ENCODE measurements at places on chromosomes 16 and 17.
A peak's percentile ranks its signal among the peaks of the same experiment; 100 is the strongest.

GRCh38 chr17:59284317-59284716, 47.1 kb upstream of the YPEL2 start:
- DNase-seq, result no peak

GRCh38 chr16:88487920-88488851, 35.1 kb downstream of the ZFPM1 start:
- no peak for DNase-seq

DNA sequence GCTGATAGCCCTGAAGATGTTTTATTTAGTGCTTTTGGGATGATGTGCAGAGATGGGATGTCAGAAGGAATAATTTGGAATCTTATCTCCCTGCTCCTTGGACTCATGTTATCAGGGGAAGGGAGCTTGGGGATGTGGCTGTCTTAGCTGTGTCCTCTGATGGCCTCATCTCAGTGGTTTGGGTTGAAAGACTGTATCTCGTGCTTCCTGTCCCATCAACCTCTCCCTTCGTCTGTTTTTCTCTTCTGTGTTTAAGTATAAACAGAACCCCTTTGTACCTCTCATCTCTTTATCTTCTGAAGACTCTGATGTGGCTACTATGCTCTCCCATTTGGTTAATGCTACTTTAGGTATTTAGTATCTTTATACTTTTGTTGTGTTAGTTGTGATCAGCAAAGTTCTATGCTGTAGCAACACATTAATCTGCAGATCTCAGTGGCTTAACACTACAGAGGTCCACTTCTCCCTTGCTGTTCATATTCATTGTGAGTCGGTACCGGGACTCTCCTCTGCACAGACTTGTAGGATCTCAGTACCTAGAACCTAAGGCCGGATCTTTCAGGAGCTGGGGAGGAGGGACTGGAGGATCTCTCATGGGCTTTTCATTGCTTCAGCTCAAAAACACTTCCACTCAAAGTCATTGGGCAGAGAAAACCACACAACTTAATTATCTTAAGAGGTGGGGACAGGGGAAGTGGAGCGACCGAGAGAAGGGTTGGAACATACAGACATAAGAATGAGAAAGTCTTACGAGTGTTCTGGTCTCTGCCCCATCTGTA, 28.8 kb downstream of the PRKCA start:
- DNase-seq, result no peak

- peak; percentile 88 for DNase-seq
Measured at GRCh38 chr17:41812381-41813151, at the start of gene FKBP10. TSS of gene FKBP10 (plus strand) at chr17:41813004. CDS start at chr17:41813035, 31 bp downstream.

DNA sequence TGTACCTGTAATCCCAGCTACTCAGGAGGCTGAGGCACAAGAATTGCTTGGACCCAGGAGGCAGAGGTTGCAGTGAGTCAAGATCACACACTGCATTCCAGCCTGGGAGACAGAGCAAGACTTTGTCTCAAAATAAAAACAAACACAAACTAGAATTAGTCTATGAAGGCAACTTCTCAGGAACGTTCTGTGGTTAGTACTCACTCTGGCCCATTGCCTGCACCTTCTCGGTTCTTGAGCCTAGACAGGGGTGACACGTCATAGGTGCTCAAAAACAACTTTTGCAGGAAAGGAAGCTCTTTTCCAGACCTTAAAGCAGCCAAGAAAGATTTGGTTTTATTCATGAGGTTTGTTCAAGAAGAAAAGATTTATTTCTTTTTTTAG, 22.3 kb upstream of the CNOT1 start:
- peak; percentile 19 for DNase-seq

DNA sequence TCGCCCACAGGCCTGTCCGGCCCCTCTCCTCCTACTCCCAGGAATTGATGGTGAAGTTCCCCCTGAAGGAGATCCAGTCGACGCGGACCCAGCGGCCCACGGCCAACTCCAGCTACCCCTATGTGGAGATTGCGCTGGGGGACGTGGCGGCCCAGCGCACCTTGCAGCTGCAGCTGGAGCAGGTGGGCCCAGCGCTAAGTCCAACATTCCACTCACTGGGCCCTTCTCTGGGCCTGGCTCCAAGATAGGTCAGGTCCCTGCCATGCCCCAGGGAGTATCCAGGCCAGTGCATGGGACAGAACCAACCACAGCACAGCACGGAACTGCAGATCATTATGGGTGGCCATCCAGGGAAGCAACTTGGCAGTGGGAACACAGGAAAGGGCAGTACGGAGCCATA, 9.9 kb upstream of the ALKBH5 start:
- DNase-seq, result no peak

- DNase-seq, result no peak
Measured at GRCh38 chr17:67491681-67492024, 114.6 kb downstream of the PITPNC1 start.

DNA sequence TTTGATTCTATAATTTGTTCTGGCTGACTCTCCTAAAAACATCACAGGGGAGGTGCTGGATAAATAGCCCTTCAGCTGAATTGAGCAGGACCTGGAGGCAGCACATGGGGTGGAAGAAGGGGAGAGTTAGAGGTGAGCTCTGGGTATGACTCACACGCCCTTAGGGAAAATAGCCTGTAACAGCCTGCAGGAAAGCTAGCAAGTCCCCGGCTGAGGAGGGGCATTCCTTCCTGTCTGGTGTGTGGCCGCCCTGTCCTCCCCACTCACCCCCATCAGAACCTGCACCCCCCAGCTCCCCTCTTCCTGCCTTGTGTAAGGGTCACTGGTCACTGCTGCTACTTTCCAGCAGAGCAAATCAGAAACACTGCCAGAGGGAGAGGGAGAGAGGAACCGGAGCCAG, 187.4 kb downstream of the C16orf95 start:
- DNase-seq, result peak; percentile 40

DNA sequence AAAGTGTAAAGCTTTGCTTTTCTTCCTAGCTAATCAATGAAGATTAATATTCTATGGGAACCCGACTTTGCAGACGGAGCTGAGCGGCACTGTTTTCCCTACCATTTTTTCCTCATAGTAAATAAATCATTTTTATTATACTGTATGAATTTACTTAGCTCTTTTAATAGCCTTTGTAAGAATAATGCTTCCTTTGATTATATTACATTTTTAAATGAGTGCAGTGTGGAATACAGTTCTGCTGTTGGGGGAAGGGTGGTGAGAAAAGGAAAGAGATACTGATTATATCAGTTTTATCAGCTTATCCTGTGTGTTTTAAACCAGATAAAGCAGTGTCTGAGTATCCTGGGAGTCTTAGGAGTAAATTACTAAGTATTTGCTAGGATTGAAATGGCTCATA, 221.4 kb upstream of the RBFOX1 start:
- no peak for DNase-seq

GRCh38 chr16:47196457-47196856, 52.7 kb upstream of the NETO2 start:
- no peak for DNase-seq

- no peak for DNase-seq
Measured at GRCh38 chr17:82121660-82122629, 23.9 kb upstream of the FASN start.

DNA sequence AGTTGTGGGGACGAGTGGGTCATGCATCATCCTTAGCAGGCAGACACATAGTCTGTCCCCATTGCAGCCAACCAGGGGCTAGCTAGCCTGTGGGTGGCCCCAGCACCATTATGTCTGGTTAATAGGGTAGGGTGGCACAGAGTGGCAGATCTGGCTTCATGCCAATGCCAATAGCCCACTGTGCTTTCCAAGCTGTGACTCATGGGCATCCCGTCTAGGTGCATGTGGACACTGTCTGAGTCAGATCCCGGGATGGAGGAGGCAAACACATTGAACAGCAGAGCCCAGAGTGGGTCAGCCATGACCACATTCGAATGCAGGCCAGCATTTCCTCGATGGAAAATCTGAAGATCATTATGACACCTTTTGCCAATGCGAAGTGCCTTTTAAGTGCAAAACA, 2.5 kb downstream of the HS3ST2 start:
- DNase-seq, result no peak

- no peak for DNase-seq
Measured at GRCh38 chr16:14539156-14539555, 90.9 kb downstream of the PARN start.

DNA sequence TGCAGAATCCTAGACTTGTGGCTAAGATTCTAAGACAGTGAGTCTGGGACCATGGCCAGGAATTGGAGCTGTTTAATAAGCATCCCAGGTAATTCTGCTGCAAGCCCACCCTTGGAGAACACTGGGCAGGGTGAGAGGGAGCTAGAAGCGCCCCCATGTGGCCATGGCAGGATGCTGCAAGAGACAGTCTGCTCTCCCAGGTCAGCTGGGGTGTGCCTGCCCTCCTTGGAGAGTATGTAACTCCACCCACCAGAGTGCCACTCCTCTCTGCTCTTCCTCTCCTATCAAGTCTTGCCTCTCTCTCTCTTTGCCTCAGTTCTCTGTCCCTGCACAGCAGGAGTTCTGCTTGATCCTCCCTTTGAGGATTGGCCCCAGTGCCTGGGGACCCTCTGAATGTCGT, 14.9 kb downstream of the RCVRN start:
- no peak for DNase-seq

DNA sequence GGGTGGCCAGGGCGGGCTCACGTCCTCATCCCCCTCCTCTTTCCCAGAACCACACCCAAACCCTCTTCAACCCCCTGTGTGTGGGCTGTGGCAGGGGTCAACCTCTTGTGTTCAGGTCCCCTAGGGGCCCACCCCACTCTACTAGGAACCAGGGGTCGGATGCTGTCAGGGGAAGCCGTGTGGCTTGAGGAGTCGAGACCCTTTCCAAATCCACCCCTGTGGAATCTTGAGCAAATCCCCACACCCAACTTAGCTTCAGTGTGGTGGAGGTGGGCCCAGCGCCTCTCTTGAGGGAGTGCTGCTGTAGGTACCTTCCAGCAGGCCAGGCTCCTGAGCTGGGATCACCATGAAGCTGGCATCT, 121.5 kb downstream of the MRM1 start:
- no peak for DNase-seq

DNA sequence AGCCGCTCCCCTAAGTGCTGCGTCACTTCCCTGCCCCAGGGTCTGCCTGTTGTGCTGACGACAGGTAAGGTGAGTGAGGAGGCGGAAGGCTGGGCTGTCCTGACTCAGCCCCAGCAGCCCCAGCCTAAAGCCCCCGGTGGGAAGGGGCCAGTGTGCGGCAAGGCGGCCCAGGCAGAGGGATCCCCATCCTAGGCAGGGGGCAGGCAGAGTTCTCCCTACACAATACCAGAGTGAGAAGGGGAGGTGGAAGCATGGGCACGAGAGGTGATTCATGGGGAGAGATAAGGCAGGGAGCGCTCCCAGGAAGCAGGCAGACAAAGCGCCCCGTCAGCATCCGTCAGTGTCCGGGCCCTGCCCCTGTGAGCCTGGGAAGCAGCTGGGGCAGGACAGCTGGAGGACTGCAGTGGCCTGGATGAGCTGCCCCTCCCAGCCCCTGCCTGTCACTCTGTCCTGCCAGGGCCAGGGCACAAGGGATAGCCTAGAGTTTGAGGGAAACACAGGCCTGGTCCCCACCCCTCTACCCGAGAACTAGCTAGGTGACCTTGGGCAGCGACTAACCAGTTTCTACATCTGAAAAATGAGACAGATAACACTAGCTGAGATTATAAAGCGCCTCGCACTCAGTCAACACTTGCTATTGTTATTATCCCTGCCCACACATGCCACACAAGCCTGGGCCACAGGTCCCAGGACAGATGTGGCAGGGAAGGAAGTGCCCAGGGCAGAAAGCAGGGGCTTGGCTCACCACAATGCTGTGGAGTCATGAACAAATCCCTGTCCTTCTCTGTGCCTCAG, 3.8 kb downstream of the FAM83G start:
- DNase-seq, result peak; percentile 68

- DNase-seq, result no peak
Measured at GRCh38 chr17:43702637-43703036, 40.9 kb upstream of the MEOX1 start.

- DNase-seq, result no peak
Measured at GRCh38 chr16:10579575-10579964, 828 bp downstream of the EMP2 start.

- no peak for DNase-seq
Measured at GRCh38 chr17:3658784-3659449, 9.5 kb downstream of the TAX1BP3 start.

GRCh38 chr16:85891033-85891775, 7.8 kb upstream of the IRF8 start:
- DNase-seq, result no peak

DNA sequence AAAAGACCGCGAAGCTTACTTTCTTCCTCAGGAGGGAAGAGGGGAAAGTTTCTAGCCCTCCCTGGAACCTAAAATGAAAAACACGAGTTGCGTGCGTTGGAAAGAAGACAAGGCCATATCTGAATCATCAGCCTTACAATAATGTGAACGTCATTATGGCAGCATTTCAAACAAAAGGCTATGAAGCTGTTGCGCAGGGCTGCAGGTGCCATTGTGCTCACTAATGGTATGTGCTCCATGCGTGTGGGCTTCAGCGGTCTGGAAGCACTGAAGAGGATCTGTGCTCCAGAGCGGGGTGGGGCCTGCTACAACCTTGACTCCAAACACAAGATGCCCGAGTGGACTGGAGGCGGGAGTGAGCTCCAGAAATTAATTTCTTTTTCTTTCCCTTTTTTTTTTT, 12.1 kb upstream of the CYB5B start:
- peak; percentile 57 for DNase-seq

GRCh38 chr16:61590577-61590976, 445.7 kb downstream of the CDH8 start:
- no peak for DNase-seq

All from fibroblast of pulmonary artery (primary cell).